ENCODE measurements at places on chromosomes 3 and 15. TPM values are rescaled to one million over a fixed set of nuclear protein-coding genes. Genes with fewer than 3 reads are reported as not detected.

Gene SLC49A4
- total RNA-seq, result 10.0 TPM

Gene OPA1
- 49.2 TPM for total RNA-seq

Gene SPSB4
- under 0.01 TPM for total RNA-seq

Gene MAGEL2
- under 0.01 TPM for total RNA-seq

Gene HAPLN3
- total RNA-seq, result 102 TPM

Gene C2CD4A
- 2.3 TPM for total RNA-seq

Gene CCR4
- not detected for total RNA-seq

Gene CASR
- not detected for total RNA-seq

Gene MAPK6
- total RNA-seq, result 56.7 TPM

Gene MYRIP
- total RNA-seq, result 10.1 TPM

Gene GNAT1
- total RNA-seq, result not detected

Gene FRMD5
- 0.52 TPM for total RNA-seq

Gene SOX2
- total RNA-seq, result not detected

Gene TMEM108
- not detected for total RNA-seq

Gene GABRR3
- total RNA-seq, result not detected
